Chondrocyte (in vitro differentiated cells): ENCODE measurements at places on chromosomes 2 and 18.

- no peak for DNase-seq
These were observed 37.8 kb upstream of the RNF125 start for GRCh38 chr18:31980863-31981262.

- DNase-seq, result no peak
These were observed 97.6 kb upstream of the RMDN2 start for GRCh38 chr2:37827455-37827854.

DNA sequence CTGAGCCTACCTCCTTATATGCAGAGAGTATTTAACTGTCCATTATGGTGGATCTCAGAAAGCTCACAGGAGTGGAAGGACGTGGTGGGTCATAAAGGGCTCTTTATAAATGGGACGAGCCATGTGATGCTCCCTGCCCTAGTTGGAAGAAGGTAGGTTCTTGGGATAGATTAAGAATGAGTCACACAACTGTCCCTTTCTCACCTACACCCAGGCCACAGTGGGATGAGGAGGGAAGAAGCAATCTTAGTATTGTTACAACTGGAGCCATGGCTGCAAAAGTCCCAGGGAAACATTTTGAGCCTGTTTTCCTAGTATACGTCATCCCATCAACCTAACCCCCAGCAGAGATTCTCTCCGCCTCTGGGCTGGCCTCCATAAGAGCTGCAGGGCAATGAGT lies 229.9 kb downstream of the TTC32 start:
- no peak for DNase-seq

- no peak for DNase-seq
These were observed 32.5 kb downstream of the CPO start for GRCh38 chr2:206971805-206972204.

GRCh38 chr2:177239053-177239452 lies 25.5 kb downstream of the NFE2L2 start:
- DNase-seq, result no peak

- no peak for DNase-seq
These were observed 28.3 kb downstream of the LGALSL start for GRCh38 chr2:64482243-64482642.

GRCh38 chr2:200964498-200964897 lies 1.0 kb upstream of the ORC2 start:
- no peak for DNase-seq

GRCh38 chr2:198134293-198134955 lies 330.0 kb downstream of the PLCL1 start:
- DNase-seq, result no peak

DNA sequence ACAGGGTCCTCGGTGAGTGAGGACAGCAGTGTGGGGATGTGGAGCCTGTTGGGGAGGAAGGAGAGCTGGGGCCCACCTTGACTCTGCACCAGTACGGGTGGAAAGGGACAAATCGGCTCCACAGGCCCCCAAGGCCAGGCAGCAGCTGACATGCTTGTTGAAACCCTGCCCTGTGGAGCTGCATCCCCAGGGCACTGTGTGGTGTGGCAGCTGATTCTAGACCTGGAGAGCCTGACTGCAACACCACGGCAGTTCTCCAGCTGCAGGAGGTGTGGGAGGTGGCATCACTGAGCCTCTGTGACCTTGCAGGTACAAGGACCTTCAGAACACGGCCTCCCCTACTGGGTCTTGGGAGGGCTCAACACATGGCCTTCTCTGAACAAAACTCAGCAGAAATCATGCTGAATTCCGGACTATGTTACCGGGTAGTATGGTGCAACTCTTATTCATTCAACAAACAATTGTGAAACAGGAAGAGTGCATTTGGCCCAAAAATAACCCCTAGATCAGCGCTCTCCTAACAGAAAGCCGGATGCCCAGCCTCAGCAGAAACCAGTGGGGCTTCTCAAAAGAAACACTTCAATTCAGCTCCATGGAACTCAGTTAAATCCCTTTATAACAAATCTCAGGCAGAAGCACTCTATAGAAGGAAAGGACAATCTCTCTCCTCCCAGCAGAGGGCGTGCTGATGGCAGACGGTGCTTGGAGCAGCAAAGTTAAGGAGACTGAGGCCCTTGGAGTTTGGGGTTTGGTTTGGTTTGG lies 104.4 kb upstream of the SALL3 start:
- DNase-seq, result no peak

DNA sequence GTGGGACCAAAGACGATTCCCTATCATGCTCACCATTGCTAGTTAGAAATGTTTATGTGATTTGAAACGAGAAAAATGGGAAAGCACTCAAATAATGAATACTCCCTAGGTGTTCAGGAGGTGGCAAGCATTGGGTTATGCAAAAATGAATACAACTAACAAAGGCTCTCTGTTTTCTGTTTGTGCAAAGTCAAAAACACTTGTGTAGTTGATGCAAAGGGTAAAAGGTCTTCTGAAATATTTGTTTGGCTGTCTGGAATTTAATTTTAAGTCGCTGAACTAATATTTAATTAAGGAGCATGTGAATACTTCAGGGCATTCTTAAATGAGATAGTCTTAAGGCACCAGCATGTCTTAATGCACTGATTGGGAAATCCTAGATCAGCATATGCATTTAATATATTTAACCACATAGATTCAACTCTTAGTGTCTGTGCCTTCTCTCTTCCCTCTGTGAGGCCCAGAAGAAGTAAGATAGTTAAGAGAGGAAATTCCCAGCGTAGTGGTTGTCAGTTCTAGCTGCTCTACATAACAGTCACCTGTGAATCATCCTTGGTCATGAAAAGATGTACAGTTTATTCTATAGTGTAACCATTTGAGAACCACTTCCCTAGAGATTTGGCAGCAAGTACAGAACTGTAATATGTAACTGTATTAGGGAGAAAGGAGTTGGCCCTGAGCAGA lies 111.9 kb downstream of the EPC2 start:
- DNase-seq, result no peak

GRCh38 chr18:80010551-80010906 lies 22.2 kb upstream of the TXNL4A start:
- no peak for DNase-seq

DNA sequence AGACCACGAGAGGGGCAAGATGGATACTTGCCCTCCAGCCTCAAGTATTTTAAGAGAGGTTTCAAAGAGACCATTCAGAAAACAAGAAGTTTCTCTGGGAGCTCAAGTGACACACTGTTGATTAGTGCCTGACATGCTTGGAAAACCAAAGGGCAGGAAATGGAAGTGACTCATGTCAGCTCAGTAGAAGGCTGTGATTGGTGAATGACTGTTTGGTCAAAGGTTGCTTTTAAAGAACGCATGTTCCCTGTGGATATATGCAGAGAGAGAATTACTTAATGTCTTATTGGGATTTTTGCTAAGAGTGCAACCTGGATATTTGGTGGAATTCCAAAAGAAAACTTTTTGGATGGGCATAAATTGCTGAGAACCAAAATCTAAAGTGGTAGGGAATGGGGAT lies 549.9 kb downstream of the XIRP2 start:
- DNase-seq, result no peak

GRCh38 chr2:129135017-129135416 lies 816.3 kb upstream of the HS6ST1 start:
- DNase-seq, result no peak

GRCh38 chr2:11129598-11130449 lies 25.4 kb upstream of the SLC66A3 start:
- no peak for DNase-seq

DNA sequence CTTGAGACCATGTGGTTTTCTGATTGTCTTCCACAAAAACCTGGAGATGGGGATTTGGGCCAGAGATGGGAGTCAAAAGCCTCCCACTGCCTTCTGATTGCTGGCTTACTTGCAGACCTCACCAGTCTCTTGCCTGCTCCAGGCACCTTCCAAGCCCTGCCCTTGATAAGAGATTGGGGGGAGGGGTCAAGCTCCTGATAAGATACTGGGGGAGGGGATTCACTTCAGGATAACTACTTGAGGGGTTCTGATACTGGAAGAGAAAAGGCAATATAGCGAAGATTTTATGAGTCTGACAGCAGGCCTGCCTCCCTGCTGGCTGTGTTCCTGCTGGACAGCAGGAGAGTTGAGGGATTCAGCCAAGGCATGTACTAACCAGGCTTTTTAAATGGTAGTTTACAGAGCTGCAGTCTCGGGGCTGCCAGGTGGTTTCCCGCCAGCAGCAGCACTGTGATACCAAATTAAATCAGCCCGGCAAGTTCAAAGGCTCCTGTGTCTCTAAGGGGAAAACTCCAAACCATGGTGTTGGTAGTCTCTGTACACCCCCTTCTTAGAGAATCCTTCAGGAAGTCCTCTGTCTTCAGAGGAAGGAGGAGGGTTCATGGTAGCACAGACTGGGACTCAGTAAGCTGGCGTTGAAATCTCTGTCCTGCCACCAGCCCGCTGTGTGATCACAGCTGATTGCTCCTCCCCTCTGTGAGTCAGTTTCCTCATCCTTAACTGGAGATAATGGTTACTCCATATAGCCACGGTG lies 58.3 kb downstream of the FBXO36 start:
- DNase-seq, result no peak

GRCh38 chr2:219396863-219397457 lies 9.2 kb upstream of the DNPEP start:
- no peak for DNase-seq

GRCh38 chr2:241291977-241292376 lies 23.5 kb downstream of the HDLBP start:
- DNase-seq, result no peak

- no peak for DNase-seq
These were observed 39.1 kb downstream of the FN1 start for GRCh38 chr2:215396595-215397313.
